Cortex of kidney (tissue), 1 donor: ENCODE measurements at places on chromosomes 7 and 10.

- DNase-seq: no peak
Observed at GRCh38 chr10:68235111-68235510, 3.2 kb upstream of the ATOH7 start.

- DNase-seq: no peak
Observed at GRCh38 chr7:388961-389701, 99.2 kb downstream of the FOXL3 start.

GRCh38 chr7:141693082-141693481, 8.9 kb downstream of the DENND11 start:
- DNase-seq: no peak

DNA sequence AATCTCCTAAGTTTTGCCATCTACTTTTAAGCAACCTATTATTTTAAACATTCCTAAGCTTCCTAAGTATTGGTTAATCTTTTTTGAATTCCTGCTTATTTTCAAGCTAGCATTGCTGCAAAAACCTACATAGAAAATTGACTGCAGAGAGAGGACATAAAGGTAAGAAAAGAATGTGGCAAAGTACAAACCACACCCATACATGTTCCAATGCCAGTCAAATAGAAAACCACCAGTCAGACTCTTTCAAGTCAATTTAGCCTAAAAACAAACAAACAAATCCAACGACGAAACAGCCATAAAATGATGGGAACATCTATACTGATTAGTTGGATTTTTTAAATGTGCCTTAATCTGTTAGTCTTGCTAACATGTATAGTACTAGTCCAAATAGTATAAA, 804.8 kb downstream of the GRM8 start:
- no peak for DNase-seq

DNA sequence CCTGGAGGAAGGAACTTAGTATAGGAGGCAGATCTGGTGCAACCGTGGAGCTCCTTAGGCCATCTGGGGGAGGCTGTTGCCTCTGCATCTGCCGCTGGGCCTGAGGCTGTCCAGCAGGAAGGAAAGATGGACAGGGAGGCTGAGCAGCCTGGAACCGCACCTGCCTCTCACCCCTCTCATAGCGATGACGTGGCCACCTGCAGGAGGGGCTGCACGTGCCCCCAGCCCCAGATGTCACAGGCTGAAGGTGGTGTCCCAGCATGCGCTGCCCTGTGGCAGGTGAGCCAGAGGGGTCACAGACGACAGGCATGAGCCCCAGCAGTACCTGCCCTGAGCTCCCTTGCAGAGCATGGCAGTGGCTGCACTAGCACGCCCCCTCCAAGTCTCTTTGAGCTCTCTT, 283.9 kb downstream of the ACTR3B start:
- DNase-seq: no peak

- no peak for DNase-seq
Observed at GRCh38 chr10:35000936-35001335, 89.2 kb downstream of the CUL2 start.
